ENCODE measurements at places on chromosomes 12 and 14.
A peak's percentile ranks its signal among the peaks of the same experiment; 100 is the strongest.

DNA sequence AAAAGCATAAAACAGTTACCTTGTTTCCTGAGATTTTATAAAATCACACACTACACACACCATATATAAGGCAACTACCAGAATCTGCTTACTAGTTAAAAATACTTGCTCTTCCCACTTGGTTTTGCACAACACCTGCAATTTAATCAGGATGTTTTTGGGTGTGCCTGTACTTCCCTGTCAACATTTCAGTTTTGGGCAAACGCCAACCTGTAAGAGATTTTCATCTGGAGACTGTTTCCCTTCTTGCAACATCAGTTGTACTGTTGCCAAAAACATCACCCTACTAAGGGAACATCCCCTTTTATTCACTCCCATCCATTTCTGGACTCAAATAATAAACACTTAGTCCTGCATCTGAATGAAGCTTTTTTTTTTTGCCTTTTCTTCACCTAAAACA lies 172.3 kb downstream of the DUSP6 start:
- no peak for DNase-seq

GRCh38 chr12:18651525-18651924 lies 86.3 kb downstream of the PLCZ1 start:
- no peak for DNase-seq

DNA sequence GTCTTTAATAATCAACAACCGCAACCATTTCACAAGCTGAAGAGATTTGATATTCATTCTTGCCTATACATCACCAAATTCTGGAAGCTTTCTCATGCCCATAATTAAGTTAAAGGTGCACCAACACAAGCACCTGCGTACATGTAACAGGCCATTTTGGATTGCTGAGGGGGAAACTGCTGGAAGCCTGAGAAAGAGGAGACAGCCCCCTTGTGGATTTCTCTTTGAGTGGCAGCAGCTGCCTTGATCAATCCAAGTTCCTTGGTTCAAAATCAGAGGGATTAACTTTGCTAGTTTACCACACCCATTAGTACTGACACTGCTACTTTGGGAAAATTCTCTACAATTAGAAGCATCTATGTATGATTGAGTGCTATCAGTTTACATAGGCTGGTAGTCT lies 321.1 kb downstream of the NOVA1 start:
- no peak for DNase-seq

- no peak for DNase-seq
Observed at GRCh38 chr12:118429688-118430383, 53.5 kb downstream of the SUDS3 start.

DNA sequence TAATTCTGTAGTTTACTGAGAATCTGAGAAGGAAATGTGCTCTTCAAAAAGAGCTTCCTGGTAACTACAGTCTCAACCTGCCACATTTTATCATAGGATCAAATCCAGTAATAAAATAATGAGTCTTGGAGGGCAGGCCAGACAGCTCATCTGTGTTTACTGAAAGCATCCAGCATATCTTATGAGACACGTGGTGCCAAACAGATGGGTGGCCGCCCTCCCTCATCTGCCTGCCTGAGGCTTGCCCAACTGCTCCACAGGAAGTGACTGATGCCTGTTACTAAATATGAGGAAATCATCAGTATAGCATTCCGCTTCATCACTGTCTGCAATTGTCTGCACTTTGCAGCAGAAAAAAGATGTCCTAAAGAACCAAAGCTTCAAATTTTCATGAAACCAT lies 13.5 kb downstream of the DHRS7 start:
- DNase-seq, result no peak

GRCh38 chr14:61891810-61892209 lies 129.6 kb downstream of the SNAPC1 start:
- DNase-seq, result no peak

GRCh38 chr12:556498-556897 lies 96.8 kb downstream of the B4GALNT3 start:
- DNase-seq, result no peak

DNA sequence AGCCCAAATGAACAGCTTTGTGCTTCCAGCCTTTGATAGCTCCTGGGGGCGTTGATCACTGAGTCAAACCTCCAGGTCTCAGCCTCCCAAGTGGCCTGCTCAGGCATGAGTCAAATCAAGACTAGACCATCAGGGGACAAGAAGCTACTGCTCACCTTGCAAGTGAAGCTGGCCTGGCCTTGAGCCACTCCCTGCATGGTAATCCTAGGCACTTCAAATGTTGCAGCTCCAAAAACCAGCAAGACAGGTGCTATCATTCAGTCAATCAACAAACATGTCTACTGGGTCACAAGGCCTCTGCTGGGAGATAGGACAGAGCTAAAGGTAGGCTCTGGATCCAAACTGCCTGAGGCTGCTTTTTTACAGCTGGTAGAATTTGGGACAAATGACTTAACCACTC lies 33.1 kb upstream of the NOS1 start:
- no peak for DNase-seq

DNA sequence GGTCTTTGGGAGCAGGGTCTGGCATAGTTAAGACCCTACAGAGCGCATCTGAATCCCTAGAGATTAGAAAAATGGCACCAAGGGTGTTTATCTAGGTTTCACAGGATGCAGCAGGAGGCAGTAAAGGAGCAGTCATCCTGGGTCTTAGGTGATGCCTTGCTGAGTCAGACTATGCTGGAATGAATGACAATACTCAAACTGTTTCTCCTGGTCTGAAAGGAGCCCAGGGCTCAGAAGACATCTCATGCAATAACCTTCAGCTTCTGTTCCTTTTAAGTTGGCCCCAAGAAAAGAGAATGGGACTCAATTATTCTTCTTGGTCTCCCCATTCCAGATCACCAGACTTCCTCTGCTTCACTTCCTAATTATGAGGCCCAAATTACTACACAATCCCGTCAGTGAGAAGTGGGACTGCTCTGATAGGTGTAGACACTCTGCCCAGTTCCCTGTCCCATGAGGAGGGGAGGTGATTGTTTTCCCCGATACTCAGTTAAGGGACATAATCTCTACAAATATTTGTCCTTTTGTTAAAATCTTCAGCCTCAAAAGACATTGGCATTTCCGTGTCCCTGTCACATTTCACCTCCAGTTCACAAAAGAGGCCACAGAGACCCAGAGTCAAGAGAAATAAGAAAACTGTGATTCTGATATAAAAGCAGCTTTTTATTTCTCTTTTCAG lies 14.8 kb upstream of the APOF start:
- DNase-seq, result no peak

DNA sequence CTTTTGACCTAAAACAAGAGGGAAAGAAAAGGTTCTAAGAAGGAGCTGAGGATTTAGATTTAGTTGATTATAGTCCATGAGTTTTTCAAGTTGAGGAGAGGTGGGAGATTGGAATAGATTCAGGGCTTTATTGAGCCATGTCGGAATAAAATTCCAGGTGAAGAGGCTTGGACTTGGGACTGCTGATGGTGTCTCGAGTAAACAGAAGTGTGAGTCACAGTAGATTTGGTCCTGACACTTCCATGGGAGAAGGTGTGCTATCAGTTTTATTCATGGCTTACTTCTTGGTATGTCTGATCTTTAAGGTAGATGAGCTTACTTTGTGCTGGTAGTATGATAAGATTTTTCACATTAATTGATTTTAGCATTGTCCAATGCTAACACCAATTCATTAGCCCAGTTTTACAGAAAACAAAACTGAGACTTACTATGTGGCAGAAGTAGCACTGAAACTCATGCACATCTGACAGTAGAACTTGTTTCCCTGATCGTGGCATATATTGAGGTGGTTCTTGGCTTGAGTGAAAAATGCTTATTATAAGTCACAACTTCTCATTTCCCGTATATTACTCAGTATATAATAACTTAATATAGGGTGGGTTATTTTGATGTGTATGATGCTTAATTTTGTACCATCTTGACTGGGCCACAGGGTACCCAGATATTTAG lies 172.4 kb upstream of the IGF1 start:
- no peak for DNase-seq

- DNase-seq, result no peak
Observed at GRCh38 chr14:54908190-54908589, 5.6 kb upstream of the GCH1 start.

GRCh38 chr14:78486081-78486480 lies 315.9 kb downstream of the NRXN3 start:
- DNase-seq, result no peak

DNA sequence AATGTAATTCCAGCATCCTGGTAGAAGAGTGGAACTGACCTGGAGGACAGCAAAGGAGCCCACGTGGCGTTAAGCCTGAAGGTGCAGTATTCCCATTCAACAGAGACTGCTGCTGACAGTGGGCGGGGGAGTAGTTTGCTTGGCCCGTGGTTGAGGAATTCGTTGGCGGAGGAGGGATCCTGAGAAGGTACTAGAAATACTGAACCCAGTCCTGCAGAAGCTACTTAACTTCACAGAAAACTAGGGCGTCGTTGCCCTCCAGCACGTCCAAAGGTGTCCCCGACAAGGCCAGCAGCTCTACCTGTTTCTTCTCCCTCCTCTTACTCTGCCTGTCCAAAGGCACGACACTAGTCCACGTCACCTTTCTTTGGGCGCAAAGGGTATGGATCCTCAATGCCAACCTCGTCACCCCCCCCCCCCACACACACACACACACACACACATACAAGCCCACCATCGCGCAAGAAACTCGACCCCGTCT lies 303 bp downstream of the PUS7L start:
- DNase-seq, result peak; percentile 11

DNA sequence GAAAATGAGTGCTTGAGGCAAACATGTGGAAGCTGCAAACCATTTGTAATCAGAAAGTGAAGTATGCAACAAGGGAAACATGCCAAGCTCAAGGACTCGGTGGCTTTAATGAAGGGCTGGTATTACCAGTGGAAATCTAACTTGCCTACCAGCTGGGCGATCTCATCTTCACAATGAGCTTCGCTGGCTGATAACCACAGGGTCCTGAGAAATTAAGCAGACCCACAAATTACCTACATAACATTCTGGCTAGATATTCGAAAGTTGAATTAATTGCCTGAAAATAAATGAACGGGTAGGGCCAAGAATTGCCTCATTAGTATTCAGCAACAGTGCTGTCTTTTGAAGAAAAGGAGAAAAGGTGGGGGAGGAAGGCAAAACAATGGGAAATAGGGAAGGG lies 439.4 kb downstream of the PDZRN4 start:
- no peak for DNase-seq

DNA sequence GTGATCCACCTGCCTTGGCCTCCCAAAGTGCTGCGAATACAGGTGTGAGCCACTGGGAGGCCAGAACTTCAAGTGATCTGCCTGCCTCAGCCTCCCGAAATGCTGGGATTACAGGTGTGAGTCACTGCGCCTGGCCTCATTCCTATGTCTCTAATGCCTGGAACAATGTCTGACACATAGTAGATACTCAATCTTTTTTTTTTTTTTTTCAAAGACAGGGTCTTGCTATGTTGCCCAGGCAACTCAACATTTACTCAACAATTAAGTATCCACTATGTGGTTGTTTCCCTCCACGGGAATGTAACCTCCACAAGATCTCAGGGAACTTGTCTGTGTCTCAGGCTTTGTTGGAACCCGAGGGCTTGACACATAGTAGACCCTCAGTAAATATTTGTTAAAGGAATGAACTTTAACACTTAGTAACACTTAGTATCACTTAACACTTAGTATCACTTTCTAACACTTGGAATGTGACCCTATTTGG lies 3.0 kb upstream of the TMEM120B start:
- DNase-seq, result no peak

- no peak for DNase-seq
Observed at GRCh38 chr14:37903343-37904191, 304.1 kb upstream of the SSTR1 start.

GRCh38 chr12:67354322-67354721 lies 85.2 kb downstream of the CAND1 start:
- DNase-seq, result no peak

GRCh38 chr12:96238336-96239047 lies 44.3 kb downstream of the ELK3 start:
- no peak for DNase-seq

DNA sequence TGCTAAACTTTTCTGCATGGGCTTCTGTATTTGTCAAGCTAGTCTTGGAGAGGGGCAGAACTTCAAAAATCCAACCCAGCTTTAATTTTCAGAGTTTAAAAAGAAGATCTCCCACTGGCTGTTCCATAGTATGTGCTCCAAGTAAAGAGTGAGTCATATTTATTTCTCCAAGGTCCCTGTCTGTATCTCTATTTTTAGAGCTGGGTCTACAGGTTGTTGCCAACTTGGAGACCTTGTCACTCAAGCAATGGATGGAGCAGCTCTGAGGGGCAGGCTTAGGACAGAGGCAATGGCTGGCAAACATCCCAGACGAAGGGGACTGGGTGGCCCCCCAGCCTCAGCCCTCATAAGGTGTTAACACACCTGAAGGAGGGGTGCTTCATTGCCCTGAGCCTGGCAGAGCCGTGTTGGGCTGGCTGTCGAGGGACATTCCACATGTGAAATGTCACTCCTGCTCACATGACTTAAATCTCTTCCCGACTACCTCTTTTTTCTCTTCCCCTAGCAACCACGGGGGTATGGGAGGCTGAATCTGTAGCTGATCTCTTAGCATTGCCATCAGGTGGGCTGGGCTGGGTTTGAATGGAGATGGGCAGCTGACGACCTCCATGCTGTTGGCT lies 103.1 kb downstream of the SMOC1 start:
- no peak for DNase-seq

DNA sequence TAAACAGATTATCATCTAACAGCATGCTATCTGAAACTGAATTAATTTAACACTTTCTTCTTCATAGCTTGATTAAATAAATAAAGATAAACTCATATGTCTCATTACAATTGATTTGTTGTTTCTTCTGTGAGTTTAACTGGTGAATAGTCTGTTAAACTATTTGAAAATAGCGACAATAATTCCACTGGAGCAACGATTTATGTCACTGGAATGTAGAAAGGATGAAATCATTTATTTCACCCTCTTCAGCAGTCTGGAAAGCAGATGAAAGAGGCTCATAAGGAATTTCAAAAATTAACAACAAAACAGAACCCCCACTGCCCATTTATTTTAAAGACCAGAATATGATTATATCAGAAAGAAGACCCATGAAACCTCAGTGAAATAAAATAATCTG lies 1165.1 kb upstream of the USP15 start:
- no peak for DNase-seq
